NCI-H1694 treated with DMSO at 0.1 percent for 48 hours (cell line): ENCODE measurements at places on chromosomes 7 and 10.
A peak's percentile ranks its signal among the peaks of the same experiment; 100 is the strongest.

DNA sequence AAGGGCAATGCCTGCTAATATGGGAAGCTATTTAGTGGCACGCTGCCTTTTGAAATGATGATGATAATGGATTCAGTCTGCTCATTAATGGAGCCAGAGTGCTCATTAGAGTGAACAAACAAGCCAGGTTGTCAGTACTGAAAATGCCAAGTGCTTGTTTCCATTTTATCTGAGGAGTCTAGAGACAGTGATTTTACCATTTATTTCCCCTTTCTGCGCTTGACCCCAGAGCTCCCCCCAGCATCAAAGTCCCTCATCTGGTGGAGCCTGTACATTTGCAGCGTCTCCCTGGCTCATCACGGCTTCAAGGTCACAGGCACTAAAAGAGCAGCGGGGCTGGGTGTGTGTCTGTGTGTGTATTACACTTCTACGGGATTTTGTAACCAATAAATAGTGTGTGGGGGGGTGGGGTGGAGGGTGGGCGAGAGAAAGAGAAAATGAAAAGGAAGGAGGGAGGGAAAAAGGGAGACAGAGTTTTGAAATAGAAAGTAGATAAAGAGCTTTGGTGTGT is 553.8 kb downstream of the TFEC start:
- DNase-seq = peak; percentile 18

- DNase-seq = no peak
Measured at GRCh38 chr7:139774376-139774775, 3.4 kb downstream of the HIPK2 start.

DNA sequence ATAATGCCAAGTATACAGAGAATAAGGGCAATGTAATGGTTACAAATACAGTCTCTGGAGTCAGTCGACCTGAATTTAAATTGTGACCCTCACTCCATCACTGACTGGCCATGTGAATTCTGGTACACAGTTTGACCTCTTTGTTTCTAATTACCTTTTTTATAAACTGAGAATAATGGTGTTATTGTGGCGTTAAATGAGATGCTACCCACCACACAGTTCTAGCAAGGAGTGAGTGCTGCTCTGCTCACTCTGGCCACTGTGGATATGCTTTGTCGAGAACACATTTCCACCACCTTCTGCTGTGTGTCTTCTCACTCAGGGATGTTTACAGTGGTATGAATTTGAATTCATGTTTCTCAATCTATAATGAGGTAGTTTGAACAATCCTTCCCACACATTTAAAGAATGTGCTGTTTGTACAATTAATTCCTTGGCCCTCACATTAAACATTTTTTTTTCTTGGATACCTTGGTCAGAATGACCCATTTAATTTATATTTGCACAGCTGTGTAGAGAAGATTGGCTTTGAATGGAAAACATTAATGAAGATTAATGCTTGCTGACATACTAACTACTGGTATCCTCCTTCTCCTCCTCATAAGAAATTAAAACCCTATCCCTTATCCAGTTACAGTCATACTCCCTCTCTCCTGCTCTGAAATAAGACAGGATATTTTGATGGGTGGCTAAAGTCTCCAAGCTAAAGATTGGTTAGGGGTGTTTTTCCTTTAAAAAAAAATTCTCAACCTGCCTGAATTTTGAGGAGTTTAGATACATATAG is 42.4 kb downstream of the PLCE1 start:
- no peak for DNase-seq

DNA sequence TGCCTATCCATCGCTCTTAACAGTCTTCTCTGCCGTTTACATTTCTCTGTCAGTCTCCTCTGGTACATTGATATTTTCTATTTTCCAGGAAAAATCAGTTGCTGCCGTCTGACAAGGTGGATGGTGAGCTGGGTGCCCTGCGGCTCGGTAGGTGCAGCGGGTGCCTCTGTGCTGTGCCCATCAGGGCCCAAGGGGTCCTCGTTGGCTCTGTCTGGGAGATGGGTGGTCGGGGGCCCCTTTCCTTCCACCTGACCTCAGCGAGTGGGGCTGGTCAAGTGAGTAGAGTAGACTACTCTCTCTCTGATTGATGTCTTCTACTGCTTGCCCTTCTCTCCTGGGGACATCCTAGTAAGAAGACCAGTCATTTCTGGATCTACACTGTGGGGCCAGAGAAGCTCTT is 57.4 kb downstream of the MINDY4 start:
- DNase-seq = no peak

DNA sequence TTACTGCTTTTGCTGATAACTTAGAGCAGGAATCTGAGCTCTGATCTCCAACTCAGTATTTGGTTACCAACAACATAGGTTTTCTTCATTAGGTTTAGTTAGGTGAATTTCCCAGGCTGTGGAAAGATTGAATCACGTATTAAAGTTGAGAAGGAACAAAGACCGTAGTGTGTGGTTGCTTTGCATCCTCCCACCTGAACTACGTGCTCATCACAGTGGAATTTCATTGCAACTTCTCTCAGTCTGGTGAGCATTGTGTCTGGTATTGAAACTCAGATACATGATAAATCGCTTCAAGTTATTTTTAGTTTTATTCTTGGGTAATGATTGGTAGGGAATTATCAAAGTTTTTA is 139.4 kb upstream of the AKR1E2 start:
- DNase-seq = no peak

DNA sequence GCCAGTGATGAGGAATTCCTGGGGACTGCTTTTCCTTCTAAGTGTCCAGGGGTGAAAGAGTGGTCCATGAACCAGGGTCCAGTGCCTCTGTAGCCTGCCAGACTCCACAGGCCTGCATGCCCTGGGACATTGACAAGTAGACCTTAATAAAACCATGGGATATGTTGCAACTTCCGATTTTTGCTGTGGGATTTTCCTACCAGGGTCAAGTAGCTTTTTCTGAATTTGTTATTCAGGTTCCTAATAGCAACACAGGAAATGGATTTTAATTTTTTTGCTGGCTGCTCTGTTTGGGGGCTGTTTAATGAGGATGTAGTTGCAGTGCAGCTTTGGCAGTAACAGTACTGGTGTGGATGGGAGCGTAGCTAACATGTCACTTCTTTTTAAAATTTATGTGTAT is 42.1 kb downstream of the WBP1L start:
- no peak for DNase-seq

- no peak for DNase-seq
Measured at GRCh38 chr7:37552030-37552429, 103.4 kb upstream of the ELMO1 start.

- no peak for DNase-seq
Measured at GRCh38 chr10:31739146-31739545, 189.5 kb downstream of the ARHGAP12 start.
